Pulmonary artery endothelial cell (primary cell): ENCODE measurements at places on chromosomes 13 and 19. TPM values are rescaled to one million over a fixed set of nuclear protein-coding genes. Genes with fewer than 3 reads are reported as not detected.

DNA sequence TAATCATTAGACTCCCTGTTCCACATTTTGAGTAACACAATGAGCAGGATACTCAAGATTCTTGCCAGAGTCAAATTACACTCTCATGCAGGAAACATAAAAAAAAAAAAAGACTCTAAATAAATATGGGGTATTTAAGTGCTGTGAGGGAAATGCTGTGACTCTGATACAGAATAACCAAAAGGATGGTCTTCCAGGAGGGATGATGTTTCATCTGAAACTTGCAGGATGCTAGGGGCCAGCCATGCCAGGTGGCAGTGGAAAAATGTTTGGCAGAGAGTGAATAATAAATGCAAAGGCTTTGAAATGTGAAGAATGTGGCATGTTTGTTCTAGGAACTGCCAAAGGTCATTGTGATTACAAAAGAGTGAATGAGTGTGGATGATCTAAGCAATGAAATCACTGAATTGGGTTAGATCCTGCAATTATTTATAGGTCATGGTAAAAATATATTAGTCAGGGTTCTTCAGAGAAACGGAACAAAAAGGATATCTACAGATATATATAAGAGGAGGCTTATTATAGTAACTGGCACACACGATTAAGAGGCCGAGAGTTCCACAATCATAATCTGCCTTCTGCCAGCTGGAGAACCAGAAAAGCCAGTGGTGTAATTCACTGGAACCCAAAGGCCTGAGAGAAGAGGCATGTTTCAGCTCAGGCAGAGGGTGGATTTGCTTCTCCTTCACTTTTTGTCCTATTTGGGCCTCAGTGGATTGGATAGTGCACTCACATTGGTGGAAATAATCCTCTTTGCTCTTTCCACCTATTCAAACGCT, 1832.8 kb upstream of the MIR17HG start:
- DNase-seq, result peak; percentile 1

DNA sequence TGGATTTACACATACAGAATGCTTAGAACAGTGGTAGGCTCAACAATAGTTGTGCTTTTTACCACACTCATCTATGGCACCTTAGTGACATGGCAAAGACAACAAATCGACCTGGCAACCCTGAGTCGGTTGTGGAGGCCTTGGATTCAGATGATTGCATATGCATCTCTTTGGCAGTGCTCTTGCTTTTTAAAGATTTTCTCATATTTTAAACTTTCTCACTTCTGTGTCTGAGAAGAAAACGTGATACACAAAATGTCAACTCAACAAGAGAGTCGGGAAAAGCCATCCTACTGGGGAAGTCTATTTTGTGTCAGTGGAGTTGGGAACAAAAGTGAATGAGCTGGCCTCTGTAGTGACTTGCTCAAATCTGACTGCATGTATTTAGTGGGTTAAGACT, 85.8 kb downstream of the ATP8A2 start:
- DNase-seq, result no peak

- DNase-seq, result no peak
These were observed 3.8 kb downstream of the BCL3 start for GRCh38 chr19:44752123-44752815.

DNA sequence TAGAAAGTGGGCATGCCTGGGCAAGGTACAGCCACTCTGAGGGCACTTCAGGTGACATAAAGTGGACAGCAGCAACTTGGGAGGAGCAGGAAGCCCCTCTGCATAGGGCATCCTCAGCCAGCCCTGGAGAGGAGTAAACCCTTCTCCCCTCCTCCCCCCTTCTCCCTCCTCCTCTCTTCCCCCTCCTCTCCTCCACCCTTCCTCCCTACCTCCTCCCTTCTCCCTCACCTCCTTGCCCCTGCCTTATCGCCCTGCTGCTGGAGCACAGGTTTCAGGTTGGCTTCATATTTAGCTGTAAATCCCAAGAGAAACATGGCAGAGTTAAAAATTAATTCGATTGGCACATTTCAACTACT, 30.5 kb upstream of the ATP12A start:
- no peak for DNase-seq

LILRA1 gene
- not detected in 2 replicates for total RNA-seq

CCL25 gene
- total RNA-seq, result not detected in 2 replicates

DNA sequence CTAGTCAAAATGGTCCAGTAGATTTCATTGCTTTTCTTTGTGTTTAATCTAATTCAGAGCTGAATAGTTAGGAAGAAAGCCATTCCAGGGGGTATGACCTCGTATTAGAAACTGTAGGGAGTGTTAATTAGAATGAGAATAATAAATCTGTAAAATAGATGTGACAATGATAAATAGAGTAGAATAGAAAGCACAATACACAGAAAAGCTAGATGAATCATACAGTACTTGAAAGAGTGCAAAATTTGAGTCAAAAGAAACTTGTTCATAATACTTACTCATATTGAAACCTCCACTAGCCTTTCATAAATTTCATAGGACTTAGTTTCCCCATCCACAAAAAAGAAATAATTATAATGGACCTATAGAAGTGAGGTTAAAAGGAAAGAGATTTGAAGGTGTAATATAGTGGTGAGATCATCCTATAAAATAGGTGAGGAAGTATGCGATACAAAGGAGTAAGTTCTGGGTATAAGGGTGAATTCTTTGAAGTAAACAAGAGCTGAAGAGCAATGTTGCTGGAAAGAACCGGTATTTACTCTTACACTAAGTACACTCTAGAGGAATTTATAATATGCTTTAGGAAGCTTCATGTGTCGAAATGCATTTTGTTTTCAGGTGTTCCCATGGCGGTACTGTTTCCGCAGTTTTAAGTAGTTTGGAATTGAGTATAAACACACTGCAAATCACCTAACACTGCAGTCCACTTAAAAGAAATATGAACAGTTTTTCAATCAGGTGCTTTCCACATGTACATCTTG, 21.9 kb downstream of the PCDH17 start:
- DNase-seq, result no peak

DNA sequence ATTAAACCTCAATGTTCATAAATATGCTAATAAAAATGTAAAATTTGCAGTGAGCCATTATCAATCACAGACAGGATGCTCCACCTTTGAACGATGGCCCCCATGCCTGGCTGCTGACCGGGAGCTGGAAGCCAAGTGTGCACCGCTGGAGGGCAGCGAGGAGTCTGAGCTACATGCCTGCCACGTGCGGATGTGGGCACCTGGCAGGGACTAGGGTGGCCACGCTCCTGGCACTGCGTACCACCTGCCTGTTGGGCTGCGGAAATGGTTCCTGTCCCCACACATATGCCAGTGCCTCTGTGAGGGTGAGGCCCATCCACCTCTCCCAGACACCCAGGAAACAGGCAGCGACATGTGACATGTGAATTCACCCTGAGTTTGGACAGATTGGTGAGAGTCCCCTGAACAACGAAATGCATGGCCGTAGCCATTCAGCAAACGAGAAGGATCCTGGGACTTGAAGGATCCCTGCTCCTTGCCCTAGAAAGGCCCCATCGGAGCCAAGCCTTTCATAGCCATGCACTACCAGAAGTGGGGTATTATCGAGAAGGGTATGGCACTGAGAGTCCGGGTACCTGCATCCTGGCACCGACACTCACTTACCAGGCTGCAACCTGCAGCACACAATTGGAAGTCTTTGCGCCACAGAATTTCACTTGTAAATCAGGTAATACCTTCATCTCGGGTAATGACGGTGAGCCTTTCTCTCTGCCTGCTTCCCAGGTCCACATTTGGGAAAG, 35.8 kb downstream of the TSHZ3 start:
- DNase-seq, result no peak

DNA sequence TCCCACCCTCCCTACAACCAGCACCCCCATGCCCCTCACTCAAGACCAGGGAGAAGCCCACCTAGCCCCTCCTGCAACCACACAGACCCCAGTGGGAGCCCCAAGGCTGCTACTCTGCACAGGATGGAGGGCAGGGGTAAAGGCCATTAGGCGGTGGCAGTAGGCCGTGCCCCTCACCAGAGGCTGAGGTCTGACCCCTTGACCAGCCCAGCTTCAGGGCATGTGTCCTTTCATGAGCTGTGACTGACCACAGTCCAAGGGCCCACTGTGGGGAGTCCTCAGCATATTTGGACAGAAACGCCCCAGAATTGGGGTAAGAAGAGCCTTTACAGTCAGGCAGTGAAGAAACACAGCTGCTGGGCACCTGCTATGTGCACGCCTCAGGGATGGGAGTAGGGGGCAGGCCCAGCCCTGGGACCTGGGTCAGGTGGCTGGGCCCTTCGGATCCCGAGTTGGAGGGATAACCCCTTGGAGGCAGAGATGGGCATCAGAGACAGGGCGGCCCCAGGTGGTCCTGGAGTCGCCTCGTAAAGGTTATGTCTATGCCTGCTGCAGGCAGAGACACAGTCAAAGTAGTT, 1.7 kb upstream of the RPS5 start:
- DNase-seq, result no peak

DNA sequence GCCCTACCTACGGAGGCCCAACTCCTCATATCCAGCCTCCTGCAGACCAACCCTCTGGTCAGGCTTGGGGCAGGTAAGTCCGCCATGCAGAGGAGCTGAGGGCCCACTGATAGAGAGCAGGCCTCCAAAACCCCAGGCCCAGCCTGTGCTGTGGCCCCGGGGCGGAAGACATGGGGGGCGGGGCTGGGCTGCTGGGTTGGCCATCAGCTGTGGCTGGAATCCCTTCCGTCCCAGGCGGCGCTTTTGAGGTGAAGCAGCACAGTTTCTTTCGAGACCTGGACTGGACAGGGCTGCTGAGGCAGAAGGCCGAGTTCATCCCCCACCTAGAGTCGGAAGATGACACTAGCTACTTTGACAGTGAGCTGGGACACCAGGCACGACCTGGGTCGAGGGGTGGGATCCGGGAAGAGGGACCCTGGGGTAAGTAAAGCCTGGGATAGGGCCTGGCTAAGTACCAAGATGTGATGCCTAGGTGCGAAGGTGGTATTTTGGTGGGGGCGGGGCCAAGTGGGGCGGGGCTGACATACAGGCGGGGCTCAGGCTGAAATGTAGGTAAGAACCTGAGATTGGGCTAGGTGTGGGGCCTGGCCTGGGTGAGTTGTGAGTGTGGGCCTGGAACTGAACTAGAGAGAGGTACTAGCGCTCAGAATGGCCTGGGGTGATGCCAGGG, 15.4 kb downstream of the DNASE2 start:
- no peak for DNase-seq

DNA sequence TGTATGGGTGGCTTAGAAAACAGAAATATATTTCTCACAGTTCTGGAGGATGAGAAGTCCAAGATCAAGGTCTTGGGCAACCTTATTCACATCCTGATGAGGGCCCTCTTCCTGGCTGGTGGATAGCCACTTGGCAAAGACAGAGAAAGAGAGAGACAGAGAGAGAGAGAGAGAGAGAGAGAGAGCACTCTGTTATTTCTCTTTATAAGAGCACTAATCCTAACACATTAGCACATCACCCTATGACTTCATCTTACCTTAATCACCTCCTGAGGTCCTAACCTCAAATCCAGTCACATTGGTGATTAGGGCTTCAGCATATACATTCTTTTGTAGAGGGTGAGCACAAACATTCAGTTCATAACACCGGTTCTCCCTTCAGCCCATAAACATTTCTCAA, 430.3 kb downstream of the EFNB2 start:
- no peak for DNase-seq

GRCh38 chr19:31092274-31092673, 257.0 kb downstream of the TSHZ3 start:
- DNase-seq, result no peak

TNFSF9 gene
- total RNA-seq, result 0.40 and 0.53 TPM in 2 replicates

GRCh38 chr13:28100150-28101121, at the start of gene FLT3:
TSS of gene FLT3 (minus strand) at chr13:28100576. CDS start at chr13:28100510, 66 bp downstream.
- DNase-seq, result no peak

- DNase-seq, result no peak
These were observed 56.1 kb upstream of the TNFRSF19 start for GRCh38 chr13:23514076-23514475.

GRCh38 chr19:16542910-16543472, 754 bp upstream of the CHERP start:
- DNase-seq, result no peak

- no peak for DNase-seq
These were observed 214.2 kb upstream of the MAB21L1 start for GRCh38 chr13:35690581-35691207.
